ENCODE measurements at places on chromosomes 16 and 17.
A peak's percentile ranks its signal among the peaks of the same experiment; 100 is the strongest.

DNA sequence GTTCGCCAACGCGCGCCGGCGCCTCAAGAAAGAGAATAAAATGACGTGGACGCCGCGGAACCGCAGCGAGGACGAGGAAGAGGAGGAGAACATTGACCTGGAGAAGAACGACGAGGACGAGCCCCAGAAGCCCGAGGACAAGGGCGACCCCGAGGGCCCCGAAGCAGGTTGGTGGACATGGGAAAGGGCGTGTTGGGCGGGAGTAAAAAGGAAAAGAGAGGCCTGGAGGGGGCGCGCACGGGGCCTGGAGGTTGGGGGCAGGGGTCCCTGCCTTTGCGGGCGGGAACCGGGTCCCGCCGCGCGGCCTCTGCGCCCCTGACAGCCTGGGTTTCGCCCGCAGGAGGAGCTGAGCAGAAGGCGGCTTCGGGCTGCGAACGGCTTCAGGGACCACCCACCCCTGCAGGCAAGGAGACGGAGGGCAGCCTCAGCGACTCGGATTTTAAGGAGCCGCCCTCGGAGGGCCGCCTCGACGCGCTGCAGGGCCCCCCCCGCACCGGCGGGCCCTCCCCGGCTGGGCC, 2.1 kb downstream of the IRX5 start:
- DNase-seq, result no peak

DNA sequence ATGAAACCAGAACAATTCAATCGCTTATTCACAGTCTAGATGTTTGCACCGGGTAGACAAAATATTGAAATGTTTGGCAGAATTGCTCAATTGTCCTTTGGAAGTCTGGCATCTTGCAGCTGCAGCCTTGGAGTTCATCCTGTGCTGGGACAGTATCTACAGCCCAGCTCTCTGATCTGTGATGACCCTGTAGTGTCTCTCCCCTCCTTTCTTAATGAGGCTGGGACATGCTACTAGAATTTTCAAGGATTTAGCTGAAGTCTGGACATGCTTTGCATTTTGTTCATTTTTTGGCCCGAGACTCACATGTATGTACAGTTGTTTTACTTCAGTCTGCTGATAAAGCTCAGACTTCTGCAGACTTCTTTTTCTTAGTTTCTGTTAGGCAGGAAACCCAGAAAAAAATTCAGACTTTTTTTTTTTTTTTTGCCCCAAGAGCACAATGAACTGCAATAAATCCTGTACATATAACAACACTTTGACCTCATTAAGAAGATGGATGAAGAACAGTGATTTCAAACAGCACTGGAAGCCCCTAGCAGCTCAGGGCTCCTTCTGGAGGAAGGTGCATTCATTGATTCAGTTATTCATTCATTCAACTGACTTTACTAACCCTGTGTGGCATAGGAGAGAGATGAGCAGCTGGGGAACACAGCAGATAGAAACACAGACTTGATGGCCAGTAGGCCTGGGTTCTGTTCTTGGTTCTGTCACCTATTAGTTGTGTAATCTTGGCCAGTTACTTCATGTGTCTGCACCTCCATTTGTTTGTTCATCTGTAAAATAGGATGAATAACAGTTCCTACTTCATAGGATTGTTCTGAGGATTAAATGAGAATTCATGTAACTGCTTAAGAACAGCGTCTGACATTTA, 210.0 kb downstream of the MAP2K4 start:
- DNase-seq, result peak; percentile 50

GRCh38 chr17:30952638-30953393, 18.0 kb upstream of the RNF135 start:
- no peak for DNase-seq

DNA sequence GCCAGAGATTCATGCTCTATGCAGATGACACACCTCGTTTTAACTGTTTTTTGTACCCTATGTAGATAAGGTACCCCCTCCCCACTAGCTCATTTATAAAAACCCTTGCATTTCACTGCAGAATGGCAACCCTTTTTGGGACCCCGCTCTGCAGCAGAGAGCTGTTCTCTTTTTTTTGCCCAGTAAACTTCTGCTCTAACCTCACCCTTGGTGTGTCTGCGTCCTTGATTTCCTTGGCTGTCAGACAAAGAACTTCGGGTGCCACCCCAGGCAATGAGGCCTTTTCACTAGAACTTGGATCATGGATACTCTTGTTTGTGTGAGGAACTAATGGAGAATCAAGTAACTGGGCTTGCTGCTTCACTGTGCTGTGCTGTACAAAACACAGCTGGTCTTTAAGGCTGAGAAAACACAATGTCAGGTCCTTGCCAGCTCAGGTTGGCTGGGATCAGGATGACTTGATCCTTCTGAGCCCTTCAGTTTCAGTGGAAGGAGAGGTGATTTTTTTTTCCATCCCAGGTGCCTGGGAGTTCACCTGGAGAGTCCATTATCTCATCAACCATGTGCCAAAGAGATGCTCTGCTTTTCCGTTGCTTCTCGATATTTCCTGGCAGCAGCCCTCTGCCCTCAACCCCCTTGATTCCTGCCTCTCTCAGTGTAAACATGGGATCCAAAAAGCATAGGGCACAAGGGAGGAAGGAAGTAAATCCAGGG, 133.2 kb upstream of the FAM20A start:
- DNase-seq, result no peak

GRCh38 chr16:29656688-29657523, 6.1 kb upstream of the SPN start:
- no peak for DNase-seq

DNA sequence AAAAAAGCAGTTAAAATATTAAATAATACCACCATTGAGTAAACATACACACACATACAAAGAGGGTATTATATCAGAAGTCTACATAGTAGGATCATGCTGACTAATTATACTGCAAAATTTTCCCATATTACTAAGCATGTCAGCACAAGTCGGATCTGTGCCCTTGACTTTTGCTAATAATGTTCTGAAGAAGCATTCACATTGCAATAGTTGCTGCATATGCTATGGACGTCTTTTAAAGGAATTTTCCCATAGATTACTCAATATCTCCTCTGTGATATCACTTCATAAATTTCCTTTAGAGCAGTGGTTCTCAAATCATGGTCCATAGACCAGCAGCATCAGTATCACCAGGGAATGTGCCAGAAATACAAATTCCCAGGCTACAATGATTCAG, 110.9 kb upstream of the NUDT7 start:
- no peak for DNase-seq

DNA sequence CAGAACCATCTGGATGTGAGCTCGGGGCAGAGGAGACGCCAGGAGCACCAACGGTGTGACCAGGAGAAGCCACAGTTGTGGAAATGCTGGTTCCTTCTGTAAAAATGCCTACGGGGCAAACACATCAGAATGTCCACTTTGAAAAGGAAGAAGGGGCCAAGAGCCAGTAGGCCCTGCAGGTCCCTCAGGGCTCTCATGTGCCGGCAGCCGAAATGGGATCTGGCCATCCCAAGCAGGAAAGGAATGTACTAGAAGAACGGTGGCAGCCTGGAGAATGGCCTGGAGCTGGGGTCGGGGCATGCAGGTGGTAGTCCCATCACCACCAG, 162.1 kb upstream of the PLCG2 start:
- DNase-seq, result no peak

- DNase-seq, result no peak
Measured at GRCh38 chr17:30351735-30352134, 17.9 kb upstream of the TMIGD1 start.

DNA sequence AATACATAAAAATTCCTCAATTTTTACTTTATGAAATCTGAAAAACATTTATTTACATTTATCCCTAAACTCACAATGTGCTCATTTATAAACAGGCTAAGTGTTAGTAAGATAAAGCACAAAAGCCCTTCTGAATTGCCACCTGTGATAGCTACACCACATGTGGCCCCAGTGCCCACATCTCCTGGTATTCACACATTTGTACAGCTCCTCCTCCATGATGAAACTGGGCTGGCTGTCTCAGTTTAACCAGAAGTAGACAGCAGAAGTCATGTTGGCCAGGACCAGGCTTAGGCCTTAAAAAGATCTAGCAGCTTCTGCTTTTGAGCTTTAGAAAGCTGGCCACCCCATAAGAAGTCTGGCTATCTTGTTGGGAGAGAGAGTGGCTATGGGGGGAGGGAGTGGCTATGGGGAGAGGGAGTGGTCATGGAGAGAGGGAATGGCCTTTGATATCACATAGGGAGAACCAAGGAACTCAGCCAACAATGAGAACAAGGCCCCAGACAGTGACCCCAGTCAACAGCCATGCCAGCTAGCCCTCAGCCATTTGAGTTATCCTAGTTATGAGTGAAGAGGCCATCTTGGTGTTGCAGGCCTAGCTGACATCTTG, 47.4 kb downstream of the CEP95 start:
- DNase-seq, result no peak

DNA sequence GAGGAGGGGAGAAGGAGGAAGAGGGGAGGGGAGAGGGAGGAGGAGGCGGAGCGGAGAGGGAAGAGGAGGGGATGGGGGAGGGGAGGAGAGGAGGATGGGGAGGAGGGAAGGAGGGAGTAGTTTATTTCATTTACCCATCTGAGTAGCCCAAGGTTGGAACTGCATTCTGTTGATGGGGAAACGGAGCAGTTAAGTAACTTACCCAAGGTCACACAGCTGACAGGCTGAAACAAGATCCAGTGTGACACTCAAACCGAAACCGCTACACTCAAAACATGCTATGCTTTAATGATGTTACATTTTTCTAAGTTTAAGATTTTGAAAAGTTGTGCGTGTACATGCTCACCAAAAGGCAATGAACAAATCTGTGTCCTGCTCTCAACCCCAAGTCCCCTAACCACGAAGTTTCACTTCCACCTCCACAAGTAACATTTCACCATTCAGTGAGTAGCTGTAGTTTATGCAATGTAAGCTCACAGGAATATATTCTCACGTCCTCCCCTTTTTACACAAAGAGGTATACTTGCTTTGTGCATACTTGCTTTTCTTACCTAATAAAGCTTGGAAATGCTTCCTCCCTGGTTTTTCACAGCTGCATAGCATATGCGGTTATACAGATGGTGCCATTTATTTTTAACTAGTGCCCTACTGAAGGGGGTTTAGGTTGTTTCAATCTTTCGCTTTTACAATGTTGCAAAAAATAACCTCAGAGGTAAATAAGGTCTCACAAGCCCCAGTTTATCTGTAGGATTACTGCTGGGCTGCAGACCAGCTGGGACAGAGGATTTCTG, 275.3 kb downstream of the PARN start:
- no peak for DNase-seq

DNA sequence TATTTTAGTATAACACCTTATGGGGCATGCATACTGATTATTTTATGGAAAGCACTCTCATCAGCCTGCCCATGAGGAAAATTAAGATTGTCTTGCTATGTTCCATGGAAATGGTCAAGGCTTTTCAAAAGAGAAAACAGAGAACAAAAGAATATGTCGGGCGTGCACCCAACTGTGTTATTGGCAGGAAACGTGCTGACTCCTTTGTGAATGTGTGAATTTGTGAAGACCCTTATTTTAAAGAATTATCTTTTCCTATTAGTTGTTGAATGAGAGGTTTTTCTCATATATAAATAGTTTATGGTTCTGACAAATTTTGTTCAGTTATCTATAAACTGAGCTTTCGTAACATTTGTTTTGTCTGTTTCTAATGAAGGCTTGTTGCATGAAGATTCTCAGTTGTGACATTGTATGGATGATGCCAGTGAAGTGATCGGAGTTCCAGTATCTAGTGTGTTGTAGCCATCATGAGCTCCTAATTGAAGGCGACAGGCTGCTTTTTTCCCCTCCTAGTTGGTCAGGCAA, 180.0 kb downstream of the BCAS3 start:
- DNase-seq, result no peak

DNA sequence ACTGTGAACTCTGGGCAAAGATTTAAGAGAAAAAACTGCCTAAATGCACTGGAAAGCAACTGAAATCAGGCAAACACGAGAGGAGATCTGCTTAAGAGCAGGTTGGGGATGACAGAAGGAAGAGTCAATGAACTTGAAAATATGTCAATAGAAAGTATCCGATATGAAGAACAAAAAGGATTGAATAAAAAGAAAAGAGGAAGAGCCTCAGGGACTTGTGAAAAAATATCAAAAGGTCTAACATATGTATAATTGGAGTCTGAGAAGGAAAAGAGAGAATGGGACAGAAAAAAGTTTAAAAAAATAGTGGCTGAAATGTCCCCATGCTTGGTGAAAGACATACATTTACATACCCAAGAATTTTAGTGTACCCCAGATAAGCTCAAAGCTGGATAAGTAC, 195.5 kb downstream of the COPRS start:
- no peak for DNase-seq
